ENCODE measurements at places on chromosomes 2 and 18. TPM values are rescaled to one million over a fixed set of nuclear protein-coding genes. Genes with fewer than 3 reads are reported as not detected.

The DSEL gene
- total RNA-seq: 3.5 TPM

The IL1B gene
- total RNA-seq: 257 TPM

The GALNT14 gene
- total RNA-seq: 22.5 TPM

The TEX44 gene
- total RNA-seq: not detected

The LONRF2 gene
- not detected for total RNA-seq

The FOXI3 gene
- not detected for total RNA-seq

The CCDC102B gene
- total RNA-seq: 1.4 TPM

The MOGAT1 gene
- total RNA-seq: not detected

The TNS1 gene
- total RNA-seq: 0.50 TPM

The PCARE gene
- not detected for total RNA-seq

The SRSF7 gene
- 139 TPM for total RNA-seq

The GPR39 gene
- total RNA-seq: 2.7 TPM

The ITPRID2 gene
- total RNA-seq: 164 TPM

The ABCG5 gene
- total RNA-seq: not detected

The MEIS1 gene
- total RNA-seq: 16.1 TPM

The INPP5D gene
- 29.7 TPM for total RNA-seq

The MAP4K3 gene
- 25.6 TPM for total RNA-seq

The DCC gene
- total RNA-seq: not detected

The ITGA4 gene
- under 0.01 TPM for total RNA-seq

The SLC9A4 gene
- total RNA-seq: not detected

The TEKT4 gene
- not detected for total RNA-seq

The TANK gene
- 115 TPM for total RNA-seq

The SAG gene
- not detected for total RNA-seq

The ANTXR1 gene
- 4.4 TPM for total RNA-seq

The ANAPC1 gene
- 74.8 TPM for total RNA-seq

The REEP1 gene
- under 0.01 TPM for total RNA-seq

The LYG1 gene
- total RNA-seq: 0.78 TPM

The DHRS9 gene
- total RNA-seq: 15.0 TPM

The BCL2 gene
- 1.8 TPM for total RNA-seq

The COL6A3 gene
- under 0.01 TPM for total RNA-seq

The MPP4 gene
- under 0.01 TPM for total RNA-seq

The LYG2 gene
- not detected for total RNA-seq

The MRPS5 gene
- 59.7 TPM for total RNA-seq

The CRYGC gene
- total RNA-seq: not detected

The DSG4 gene
- total RNA-seq: not detected

The ST8SIA5 gene
- total RNA-seq: not detected

All from nasal cavity respiratory epithelium epithelial cell of viscerocranial mucosa (primary cell).